ENCODE measurements at places on chromosomes 13 and 19.

DNA sequence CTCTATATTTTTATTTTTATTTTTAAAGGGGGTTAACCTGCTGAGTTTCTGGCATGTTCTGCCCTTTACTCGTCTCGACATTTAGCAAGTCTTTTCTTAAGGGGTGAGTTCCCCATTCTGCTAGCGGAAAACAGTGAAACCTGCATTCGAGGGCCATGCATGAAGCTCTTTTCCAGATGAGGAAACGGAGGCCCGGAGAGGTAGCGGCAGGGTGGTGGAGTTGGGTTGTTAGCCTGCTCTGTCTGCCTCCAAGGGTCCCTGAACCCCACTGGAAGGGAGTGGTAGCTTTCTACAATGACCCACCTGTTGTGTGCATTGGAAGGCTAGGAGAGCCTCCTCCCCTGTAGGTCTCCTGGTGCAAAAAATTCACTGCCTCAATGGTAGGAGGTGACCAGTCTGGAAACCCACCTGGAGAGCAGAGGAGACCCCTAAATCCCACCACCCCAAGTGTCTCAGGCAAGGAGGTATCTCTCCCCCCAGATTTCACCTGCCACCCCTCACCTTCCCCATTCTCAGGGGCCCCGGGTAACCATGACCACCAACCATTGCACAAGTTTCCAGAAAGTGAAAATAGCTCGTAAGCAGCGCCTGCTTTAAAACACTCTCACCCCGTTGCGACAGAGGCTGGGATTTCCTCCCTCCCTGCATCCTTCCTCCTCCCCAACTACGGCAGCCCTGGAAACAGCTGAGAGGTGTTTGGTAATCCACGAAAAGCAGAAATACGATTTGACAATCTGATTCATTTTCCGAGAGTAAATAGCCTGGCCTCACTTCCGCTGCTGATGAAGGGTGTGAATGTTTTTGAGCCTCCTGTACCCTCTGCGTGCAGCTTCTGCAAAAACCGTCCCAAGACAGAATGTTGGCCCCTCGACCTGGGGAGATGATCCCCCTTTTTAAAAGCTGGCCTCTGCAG is 3.5 kb downstream of the KLF2 start:
- DNase-seq, result peak; percentile 38

DNA sequence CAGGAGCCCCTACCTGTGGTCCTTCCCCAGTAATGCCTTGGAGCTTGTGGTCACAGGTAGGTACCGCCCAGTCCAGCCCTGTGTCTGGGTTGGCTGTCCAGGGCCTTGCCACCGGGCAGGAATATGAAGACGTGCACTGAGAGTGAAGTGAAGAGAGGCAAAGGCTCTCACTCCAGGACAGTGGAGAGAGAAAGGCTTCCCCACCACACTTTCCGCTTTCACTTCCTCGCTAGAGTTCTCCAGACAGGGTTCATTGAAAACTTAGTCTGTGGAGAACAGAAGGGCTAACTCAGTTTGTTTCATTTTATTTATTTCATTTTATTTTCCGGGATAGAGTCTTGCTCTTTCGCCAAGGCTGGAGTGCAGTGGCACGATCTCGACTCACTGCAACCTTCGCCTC is 14.2 kb downstream of the FCAR start:
- DNase-seq, result no peak

DNA sequence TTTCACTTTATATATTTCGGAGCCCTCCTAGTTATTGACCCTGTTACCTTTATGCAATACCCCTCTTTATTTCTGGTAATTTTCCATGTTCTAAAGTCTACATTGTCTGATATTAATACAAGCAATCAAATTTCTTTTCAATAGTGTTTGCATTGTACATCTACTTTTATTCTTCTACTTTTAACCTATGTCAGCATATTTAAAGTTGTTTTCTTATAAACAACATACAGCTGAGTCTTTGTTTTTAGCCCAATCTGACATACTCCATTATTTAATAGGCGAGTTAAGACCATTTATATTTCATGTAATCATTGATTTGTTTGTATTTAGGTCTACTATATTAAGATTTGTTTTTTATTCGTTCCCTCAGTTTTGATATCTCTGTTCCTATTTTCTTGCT is 108.5 kb upstream of the SPACA7 start:
- DNase-seq, result no peak

GRCh38 chr19:800360-801029 is 3.2 kb downstream of the PTBP1 start:
- DNase-seq, result no peak

GRCh38 chr13:112392719-112393118 is 16.6 kb downstream of the SPACA7 start:
- no peak for DNase-seq

GRCh38 chr13:23616228-23616627 is 46.0 kb downstream of the TNFRSF19 start:
- DNase-seq, result no peak

DNA sequence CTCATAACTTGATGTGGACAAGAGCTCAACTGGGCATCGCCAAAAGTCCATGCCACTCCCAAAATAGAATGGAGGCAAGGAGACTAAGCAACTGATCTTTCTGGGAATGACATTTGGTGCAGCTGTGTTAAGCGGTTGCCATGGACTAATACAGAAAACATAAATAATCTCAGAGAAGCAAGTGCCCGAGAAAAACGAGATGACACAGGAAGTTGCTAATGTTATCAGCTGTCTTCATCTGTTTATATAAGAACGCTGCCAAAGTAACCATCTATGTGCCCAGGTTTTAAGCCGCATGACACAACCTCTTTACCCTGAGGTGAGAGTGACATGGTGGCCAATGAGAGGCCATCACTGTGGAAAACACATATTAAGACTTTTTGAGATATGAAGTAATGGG is 54.9 kb upstream of the SACS start:
- no peak for DNase-seq

DNA sequence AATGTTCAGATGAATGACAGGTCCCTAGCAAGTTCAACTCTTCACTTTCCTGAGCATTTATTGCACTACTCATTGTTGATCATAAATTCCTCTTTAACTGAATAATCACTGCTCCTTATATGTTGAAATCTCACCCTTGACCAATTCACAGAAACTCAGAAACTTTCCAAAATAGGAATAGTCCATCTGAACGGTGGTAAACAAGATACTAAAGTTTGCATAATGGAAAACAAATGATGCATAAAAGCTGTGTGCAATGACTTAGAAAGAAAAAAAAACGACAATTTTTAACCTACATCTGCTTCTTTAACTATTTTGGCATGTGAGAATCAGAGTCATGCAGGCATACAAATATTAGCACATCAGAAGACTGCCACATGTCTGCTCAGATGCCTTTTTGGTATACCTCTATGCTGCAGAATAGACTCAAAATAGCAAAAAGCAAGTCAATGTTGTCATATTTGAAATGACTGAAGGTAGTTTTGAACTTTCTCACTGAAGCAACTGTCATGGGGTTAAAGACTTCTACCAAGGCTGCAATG is 34.8 kb downstream of the SLC10A2 start:
- DNase-seq, result no peak

All from activated CD4-positive, CD25-positive, alpha-beta regulatory T cell treated with anti-CD3 and anti-CD28 coated beads, Interleukin-2, amount 50 U/mL, for 72 hours (primary cell).